ENCODE measurements at places on chromosomes 7 and 10.

GRCh38 chr7:37104822-37105518 lies 343.7 kb downstream of the ELMO1 start:
- no peak for DNase-seq

DNA sequence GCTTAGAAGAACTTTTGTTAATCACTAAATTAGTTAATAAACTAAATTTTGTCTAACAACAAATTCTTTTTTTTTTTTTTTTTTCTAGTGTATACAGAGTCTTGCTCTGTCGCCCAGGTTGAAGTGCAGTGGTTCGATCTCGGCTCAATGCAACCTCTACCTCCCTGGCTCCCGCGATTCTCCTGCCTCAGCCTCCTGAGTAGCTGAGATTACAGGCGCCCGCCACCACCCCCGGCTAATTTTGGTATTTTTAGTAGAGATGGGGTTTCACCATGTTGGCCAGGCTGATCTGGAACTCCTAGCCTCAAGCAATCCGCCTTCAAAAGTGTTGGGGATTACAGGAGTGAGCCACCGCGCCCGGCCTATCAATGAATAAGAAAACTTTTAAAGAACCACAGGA lies 1.1 kb upstream of the IQUB start:
- no peak for DNase-seq

DNA sequence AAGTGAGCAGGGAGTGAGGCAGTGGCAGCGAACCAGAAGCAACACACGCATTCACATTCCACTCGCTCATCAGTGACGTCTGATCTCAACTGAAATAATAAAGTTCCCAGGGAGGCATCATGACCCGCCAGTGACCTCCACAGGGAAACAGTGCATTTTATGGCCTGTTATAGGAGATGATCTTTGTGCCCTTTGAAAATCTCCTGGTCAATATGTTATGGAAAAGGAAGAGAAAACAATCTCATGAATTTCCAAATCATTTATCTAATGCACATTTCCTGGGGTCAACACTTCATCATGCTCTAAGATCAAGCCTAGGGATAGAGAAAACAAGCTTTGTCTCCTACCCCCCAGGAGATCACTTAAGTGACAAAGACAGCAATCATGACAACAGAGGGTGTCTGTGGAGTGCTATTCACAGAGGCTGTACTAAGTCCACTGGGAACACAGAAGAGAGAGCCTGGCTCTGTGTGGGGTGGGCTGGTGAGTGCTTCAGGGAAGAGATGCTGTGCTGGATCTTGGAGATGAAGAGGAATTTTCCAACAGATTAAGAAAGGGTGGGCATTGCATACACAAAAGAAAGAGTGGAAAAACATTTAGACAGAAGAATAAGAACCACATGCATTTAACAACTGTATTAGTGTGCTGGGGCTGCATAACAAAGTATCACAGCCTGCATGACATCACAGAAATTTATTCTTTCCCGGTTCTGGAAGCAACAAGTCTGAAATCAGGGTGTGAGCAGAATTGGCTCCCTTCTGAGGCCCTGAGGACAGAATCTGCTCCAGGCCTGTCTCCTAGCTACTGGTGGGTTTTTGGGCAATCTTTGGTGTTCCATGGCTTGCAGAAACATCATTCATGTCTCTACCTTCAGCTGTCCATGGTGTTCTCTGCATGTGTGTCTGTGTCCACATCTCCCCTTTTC lies 613.9 kb upstream of the IGFBP3 start:
- no peak for DNase-seq

GRCh38 chr7:27684491-27684890 lies 21.8 kb upstream of the HIBADH start:
- no peak for DNase-seq

DNA sequence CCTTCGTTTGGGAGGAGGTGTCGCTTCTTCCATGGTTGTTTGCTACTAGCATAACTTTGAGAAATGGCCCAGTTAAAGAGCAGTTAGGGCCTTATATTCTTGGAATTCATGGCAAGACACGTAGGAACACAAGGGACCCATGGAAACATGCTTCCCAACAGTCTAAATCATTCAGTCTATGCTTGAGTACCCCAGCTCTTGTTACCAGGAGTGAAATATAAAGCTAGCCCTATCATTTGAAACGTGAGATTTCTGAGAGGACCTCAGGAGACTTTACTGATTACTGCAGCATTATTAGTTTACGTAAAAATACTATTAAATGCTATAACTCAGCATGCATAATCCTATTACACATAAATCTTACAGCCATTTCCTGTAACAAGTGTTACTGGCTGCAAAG lies 328.6 kb upstream of the CDC14C start:
- DNase-seq, result no peak

DNA sequence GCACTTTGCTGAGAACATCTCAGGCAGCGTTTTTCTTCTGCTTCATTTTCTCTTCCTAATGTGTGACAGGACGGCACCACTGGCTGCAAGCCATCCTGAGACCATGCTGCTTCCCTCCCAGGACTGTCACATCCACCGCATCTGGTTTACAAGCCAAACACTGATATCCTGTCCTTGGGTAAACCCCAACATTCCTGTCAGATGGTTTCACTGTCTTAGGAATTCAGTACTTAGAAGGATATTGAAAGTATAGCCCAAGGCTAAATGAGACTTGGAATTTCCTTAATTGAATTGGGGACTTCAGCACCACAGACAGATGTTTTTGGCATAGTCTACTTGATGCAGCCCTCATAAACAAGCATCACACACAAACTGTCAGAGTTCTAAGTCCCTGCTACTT lies 74.2 kb upstream of the PLXNA4 start:
- DNase-seq, result no peak

All from HepG2 (cell line).